ENCODE measurements at places on chromosomes 1 and 21.

GRCh38 chr1:24308365-24309015 lies 10.7 kb upstream of the GRHL3 start:
- DNase-seq = no peak

DNA sequence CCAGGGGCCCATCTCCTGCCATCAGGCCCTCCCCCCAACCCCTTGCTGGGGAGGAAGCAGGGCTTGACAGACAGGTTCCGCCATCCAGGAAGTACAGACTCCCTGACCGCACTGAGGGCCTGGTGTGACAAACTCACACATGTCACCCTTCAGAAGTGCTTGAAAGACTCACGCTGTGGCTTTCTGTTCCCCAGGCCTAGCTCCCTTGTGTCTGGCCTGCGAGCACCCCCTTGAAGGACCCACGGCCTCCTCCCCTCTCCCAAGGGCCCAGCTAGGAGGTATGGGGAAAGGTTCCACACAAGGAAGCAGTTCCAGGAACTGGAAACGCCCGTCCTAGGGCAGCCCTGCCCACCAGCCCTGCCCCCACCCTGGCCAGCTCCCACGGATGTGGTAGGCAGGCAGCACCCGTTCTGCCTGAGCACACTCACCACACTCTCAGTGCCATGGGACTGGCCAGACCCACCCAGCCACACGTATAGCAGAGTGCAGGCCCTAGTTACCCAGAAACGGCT lies 26.7 kb downstream of the SLC2A1 start:
- DNase-seq = peak; percentile 62

- no peak for DNase-seq
Measured at GRCh38 chr1:116477429-116477828, 93.4 kb downstream of the CD58 start.

DNA sequence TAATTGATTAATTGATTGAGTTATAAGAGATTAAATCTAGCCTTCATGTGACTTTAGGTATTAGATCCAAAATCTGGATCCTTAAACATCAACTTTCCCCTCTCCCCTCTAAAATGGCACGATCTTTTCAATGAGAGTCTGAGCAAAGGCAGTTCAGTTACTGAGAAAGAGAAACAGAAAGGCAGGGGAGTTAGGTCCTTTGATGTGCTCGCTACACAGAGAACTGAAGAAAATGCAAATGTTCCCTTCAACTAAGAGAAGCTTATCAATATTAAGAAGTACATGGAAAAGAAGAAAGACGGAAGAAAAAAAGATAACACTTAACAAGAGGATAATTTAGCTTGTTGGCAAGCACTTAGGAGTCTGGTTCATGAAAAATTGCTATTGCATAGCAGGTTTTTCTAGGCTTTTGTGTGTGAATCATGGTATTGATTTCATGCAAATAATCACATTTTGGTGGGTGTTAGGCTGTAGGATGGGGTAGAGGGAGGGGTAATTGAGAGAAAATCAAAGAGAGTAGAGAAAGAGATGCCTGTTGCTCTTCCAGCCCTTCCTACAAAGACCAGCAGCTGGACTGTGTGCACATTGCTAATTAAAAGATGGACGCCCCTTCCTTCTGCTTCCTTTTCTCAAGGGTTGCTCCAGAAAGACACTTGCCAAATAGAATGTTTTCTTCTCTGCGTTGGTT lies 307.6 kb upstream of the PLXNA2 start:
- DNase-seq = no peak

- no peak for DNase-seq
Measured at GRCh38 chr1:187911820-187912219, 1083.1 kb downstream of the PLA2G4A start.

- DNase-seq = peak; percentile 49
Measured at GRCh38 chr1:72282271-72283021, at the start of gene NEGR1. Gene NEGR1 (minus strand): TSS chr1:72282539.

DNA sequence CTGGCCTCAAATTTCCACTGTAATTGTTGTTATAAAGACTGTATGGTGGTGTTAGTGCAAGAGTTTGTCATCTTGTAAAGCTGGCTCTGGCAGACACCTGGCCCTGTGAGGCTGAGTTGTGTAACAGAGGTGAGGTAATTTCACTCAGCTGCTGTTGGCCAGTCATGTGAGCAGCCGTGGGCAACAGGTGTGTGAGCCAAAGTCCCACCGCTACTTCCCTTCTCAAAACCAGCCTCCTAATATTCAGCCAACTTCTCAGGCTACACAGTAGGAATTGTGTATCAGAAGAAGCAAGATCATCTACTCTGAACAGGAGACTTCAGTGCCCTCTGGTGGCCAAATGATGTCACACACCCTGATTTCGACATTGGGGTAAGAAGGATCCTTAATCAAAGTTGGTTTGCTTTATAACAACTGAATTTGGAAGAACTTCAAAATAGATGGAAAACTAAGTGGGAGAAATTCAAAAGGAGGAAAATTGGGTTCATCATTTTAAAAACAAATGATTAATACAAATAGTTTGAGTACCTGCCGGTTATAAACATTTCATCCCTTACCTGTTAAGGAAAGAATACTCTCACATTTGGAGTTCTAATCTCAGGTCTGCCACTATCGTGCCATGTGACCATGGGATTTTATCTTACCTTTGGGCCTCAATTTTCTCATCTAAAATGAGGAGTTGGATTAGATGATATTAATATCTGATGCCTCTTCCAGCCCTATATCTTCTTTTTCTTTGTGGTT lies 2.6 kb upstream of the CREG1 start:
- peak; percentile 77 for DNase-seq

- DNase-seq = no peak
Measured at GRCh38 chr1:89887713-89888112, 66.9 kb downstream of the LRRC8D start.

DNA sequence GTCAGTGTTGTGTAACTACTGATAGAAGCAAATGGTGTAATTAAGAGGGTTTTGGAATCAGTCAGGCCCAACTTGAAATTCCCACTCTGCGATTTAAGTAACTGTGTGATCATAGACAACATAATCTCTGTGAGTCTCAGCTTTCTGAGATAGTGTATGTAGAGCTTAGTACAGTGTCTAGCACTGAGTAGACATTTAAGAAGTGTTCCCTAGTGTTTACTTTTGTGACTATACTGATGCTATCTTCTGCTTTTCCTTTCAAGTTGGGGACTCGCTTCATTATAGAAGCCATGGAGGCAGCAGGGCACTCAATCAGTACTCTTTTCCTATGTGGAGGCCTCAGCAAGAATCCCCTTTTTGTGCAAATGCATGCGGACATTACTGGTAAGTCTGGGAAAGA lies 147.7 kb upstream of the HOOK1 start:
- DNase-seq = no peak

- DNase-seq = no peak
Measured at GRCh38 chr1:30982937-30983336, 74.4 kb upstream of the SDC3 start.

DNA sequence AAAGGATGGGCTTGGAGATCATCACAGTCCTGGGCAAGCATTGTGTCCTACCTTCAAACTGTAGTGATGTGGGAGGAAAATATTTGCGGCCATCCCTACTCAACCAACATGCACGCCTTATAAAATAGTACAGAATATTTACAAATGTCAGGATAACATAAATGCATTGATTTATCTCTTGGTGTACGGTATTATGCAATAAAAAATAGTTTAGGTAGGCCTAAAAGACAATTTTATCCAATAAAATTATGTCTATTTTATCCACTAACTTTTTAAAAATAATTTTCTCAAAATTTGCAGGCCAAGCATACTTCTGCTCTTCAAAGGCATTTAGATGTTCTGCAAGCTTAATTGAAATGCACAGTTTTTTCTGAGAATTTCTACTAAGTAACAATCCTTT lies at the start of gene OR2T1:
Gene OR2T1 (plus strand): TSS at position 301 of the 400 bp plus-strand sequence. CDS start 3,100 bp downstream, outside the sequence.
- no peak for DNase-seq

All from activated naive CD4-positive, alpha-beta T cell treated with anti-CD3 and anti-CD28 coated beads, Interleukin-2, amount 50 U/mL, for 16 hours (primary cell).